ENCODE measurements at places on chromosomes 6 and 20.
A peak's percentile ranks its signal among the peaks of the same experiment; 100 is the strongest.

DNA sequence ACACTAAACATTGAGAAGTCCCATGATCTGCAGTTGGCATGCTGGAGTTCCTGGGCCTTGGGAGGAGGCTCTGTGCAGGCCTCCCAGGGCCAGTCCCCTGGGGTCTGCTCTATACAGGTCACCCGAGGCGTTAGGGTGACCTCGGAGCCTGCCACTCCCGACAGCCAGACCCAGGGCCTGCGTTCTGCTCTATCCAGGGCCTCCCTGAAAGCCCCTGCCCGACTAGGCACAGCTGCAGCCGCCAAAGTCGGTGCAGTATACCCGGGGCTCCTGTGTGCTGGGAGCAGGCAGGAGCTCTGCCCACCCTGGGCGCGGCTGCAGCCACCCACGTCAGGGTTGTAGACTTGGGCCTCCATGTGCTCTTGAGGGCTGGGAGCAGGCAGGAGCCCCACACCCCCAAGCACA lies 6.3 kb upstream of the OR14J1 start:
- DNase-seq: no peak

- DNase-seq: no peak
These were observed 85.4 kb downstream of the CD83 start for GRCh38 chr6:14202947-14203346.

- no peak for DNase-seq
These were observed 8.3 kb upstream of the FOXC1 start for GRCh38 chr6:1601158-1602048.

- no peak for DNase-seq
These were observed 809 bp upstream of the NOL7 start for GRCh38 chr6:13614126-13614925.

DNA sequence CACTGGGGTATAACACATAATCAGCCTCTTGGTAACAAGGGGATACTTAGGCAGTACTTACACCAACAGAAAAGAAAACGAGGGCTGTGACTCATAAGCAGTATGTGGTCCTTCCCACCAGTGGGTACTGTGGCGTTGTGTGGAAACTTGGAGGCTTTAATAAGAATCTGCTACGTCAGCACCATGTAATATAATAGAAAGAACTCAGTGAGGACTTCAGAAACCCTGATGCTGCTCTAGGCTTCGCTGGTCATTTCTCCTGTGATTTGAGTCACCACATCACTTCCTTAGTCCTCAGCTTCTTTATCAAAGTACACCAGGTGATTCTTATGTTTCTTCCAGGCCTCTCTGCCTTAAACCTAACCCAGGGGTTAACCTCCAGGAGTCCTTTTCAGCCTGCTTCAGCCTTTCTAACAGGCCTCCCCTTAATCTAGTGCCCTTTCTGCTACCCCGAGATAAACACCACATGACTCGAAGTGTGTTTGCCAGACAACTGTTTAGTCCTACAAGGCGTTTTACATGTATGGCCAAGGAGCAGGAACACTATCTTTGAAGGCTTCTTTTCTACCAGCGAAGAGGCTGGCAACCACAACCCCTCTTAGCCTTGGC lies 68.5 kb downstream of the FYN start:
- DNase-seq: peak; percentile 36

- DNase-seq: no peak
These were observed 95.3 kb upstream of the MAN1A1 start for GRCh38 chr6:119444642-119445557.

DNA sequence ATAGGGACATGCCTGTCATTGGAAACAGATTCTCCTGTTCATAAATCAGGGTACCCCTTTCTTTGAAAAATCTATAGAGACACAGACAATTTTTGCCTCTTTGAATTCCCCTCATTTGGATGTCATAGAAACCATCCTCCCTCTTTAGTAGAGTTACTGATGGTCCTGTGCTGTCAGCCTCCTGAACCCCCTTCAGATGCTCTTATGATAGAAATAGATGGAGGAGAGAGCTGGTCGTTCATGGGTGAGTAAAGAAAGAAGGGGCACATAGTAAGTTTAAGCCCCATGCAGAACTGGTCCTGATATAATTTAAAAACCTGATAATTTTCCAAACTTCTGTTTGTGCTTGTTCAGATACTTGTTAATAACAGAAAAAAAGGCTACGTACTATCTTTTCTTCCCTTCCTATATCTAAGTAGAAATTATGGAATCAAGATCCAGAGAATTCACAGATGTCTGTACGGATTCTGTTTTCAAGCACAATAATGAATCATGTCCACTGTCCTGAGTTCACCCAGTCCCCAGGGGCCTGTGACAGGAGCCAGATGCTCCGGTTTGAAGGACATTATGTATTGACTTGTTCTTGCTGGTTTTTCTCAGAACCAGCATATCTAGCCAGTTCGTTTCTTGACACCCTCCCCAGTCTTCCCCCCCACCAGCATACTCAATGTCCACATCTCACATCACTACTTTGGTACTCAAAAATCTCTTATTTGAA lies 78.1 kb downstream of the NCOA7 start:
- no peak for DNase-seq
